Vein endothelial cell (primary cell): ENCODE measurements at places on chromosomes 3 and 15. TPM values are rescaled to one million over a fixed set of nuclear protein-coding genes. Genes with fewer than 3 reads are reported as not detected.

The RABL3 gene
- 11.8 and 16.2 TPM in 2 replicates for total RNA-seq

The ITIH1 gene
- total RNA-seq = not detected in 2 replicates

The GOLGA8G gene
- not detected in 2 replicates for total RNA-seq

The CHRFAM7A gene
- total RNA-seq = 1.6 and 3.3 TPM in 2 replicates

The POLQ gene
- total RNA-seq = 2.3 and 5.3 TPM in 2 replicates

The CCR8 gene
- total RNA-seq = not detected in 2 replicates

The TM6SF1 gene
- total RNA-seq = 26.3 and 38.2 TPM in 2 replicates

The INSYN1 gene
- total RNA-seq = 0.10 and 0.65 TPM in 2 replicates

The ALDH1A3 gene
- total RNA-seq = 38.6 and 71.9 TPM in 2 replicates

The SPTSSB gene
- total RNA-seq = not detected in 2 replicates

The CSPG5 gene
- 0.65 and 0.67 TPM in 2 replicates for total RNA-seq

The ZNF80 gene
- not detected in 2 replicates for total RNA-seq

The KCNMB3 gene
- total RNA-seq = 2.3 and 4.2 TPM in 2 replicates

The PTPN23 gene
- 37.2 and 38.2 TPM in 2 replicates for total RNA-seq

The ZNF860 gene
- 0.98 and 4.0 TPM in 2 replicates for total RNA-seq
